ENCODE measurements at places on chromosomes 5 and 9. TPM values are rescaled to one million over a fixed set of nuclear protein-coding genes. Genes with fewer than 3 reads are reported as not detected.

The MRPS2 gene
- total RNA-seq, result 30.7 TPM

The ANKRD18A gene
- 32.3 TPM for total RNA-seq

The SUSD3 gene
- total RNA-seq, result not detected

The GCNT1 gene
- total RNA-seq, result 1.2 TPM

The SLC35A4 gene
- total RNA-seq, result 50.7 TPM

The UBE2QL1 gene
- total RNA-seq, result 4.5 TPM

The PIP5K1B gene
- 0.27 TPM for total RNA-seq

The PAM gene
- 192 TPM for total RNA-seq

The ZNG1C gene
- 16.0 TPM for total RNA-seq

The FBN2 gene
- total RNA-seq, result 0.86 TPM

The PCDHB5 gene
- total RNA-seq, result 72.2 TPM

The ECM2 gene
- total RNA-seq, result 0.20 TPM
